ENCODE measurements at places on chromosomes 13 and 19. TPM values are rescaled to one million over a fixed set of nuclear protein-coding genes. Genes with fewer than 3 reads are reported as not detected.
A peak's percentile ranks its signal among the peaks of the same experiment; 100 is the strongest.

DNA sequence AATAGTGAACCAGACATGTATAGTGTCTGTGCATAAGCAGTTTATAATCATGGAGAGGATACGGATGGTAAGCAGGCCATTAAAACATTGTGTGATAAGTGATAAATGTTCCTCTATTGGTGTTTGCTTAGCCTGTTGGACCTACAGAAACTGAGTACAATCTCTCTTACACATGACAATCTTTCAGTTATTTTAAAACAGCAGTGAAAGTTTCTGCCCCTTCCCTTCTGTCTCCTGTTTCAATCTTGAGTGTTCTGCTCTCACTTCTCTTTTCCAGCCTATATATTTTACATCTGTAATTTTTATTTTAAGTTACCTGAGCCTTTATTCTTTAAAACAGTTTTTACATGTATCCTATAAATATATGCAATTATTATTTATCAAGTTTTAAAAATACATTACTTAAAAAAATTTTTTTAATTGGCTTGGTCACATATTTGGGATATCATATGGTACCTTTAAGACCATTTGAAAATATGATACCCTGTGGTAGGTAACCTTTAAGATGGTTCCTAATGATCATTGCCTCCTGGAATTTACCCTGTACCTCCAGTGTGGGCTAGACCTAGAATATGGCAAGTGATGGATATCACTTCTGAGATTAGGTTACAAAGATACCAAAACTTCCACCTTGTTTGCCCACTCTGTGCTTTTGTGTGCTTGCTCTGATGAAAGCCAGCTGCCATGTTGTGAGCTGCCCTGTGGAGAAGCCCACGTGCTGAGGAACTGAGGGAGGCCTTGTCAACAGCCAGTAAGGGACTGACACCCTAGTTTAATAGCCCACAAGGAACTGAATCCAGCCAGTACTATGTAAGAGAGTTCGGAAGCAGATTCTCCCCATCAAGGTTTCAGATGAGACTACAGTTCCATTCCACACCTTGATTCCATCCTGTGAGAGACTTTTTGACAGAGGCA lies 99.3 kb downstream of the DHRS12 start:
- no peak for DNase-seq

- no peak for DNase-seq
These were observed 14.2 kb downstream of the TSSK6 start for GRCh38 chr19:19500975-19501644.

DNA sequence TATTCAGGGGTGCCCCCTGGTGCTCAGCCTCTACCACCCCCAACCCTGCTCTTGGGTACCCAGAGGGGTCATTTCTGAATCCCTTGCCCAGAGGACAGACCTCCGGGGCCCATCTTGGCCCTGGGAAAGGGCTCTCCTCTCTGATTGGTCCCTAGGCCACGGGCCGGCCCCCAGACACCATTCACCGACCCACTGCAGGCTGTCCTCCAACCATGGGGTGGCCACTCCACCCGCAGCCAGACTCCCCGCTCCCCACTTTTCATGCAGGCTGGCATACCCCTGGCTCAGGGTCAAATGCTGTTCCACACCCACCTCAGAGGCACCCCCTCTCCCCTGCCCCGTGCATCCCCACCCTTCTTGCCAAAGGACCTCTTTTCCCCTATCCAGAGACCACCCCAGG lies 14.8 kb downstream of the SMIM24 start:
- no peak for DNase-seq

GRCh38 chr13:83086088-83086487 lies 796.2 kb downstream of the SLITRK1 start:
- no peak for DNase-seq

DNA sequence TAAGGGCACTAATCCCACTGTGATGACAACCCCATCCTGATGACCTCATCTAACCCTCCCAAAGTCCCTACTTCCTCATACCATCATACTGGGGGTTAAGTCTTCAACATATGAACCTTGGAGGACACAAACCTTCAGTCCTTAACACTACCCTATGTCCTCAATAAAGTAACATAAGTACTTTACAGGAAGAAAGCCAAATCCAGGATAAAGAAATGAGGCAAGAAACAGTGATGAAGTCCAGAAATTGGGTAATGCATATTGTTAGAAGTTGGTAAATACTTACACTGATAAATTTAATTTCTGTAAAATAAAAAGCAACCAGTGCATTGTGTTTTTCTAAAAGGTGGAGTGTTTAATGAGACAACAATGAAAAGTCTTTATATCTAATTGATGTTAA lies 284.8 kb upstream of the SOX21 start:
- DNase-seq, result no peak

GRCh38 chr13:53562419-53562818 lies 533.8 kb downstream of the OLFM4 start:
- no peak for DNase-seq

DNA sequence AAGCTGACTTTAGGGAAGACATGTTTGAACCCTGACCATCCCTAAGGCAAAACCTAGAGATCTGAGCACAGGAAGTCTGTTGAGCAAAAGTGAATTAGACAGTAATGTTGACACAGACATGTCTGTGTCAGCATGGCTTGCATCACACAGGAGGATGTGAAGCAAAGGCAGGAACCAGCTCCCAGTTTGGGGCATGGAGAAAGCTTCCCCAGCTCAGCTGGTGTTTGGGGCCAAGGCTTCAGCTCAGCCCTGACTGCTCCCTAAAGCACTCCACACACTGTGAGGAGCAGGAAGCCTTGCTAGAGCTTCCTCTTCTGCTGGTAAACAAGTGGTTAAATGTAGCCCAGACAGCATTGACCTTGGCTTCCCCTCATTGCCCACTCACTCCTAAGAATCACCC lies 153.8 kb upstream of the UBL3 start:
- peak; percentile 15 for DNase-seq

GRCh38 chr19:2230807-2231533 lies 5.2 kb downstream of the PLEKHJ1 start:
- DNase-seq, result no peak

DNA sequence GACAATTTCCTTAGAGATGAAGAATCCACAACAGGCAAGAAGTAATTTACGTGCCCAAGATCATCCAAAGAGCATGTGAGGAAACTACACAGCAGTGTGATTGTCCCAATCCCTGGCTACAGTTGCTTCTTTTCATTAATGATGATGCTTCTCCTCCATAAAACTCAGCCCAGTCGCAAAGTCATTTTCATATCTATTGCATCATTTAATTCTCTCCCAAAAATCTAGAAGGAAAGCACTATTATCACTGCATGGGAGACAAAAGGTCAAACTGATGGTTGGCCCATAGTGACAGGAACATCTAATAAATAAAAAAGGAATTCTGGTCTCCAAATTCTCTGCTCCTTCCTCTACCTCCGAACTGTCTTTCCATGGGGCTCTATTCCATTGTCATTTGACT lies 103.5 kb upstream of the SERP2 start:
- DNase-seq, result no peak

ZNF415 gene
- 3.3 TPM for total RNA-seq

ELSPBP1 gene
- not detected for total RNA-seq

FPR3 gene
- total RNA-seq, result not detected

ZNF358 gene
- 32.2 TPM for total RNA-seq

ZNF497 gene
- 0.35 TPM for total RNA-seq

CEACAM21 gene
- not detected for total RNA-seq

PABPC3 gene
- 0.14 TPM for total RNA-seq

CATSPERD gene
- total RNA-seq, result not detected

Measured in HFFc6 (cell line).